Globus pallidus (tissue), 1 donor: ENCODE measurements at places on chromosomes 11 and 22.

GRCh38 chr11:121741351-121741760 is 288.6 kb upstream of the SORL1-AS1 start:
- peak; percentile 51 for DNase-seq

GRCh38 chr11:17846852-17847453 is 112.4 kb downstream of the KCNC1 start:
- DNase-seq, result no peak

GRCh38 chr11:1047595-1048156 is 11.2 kb upstream of the MUC6 start:
- DNase-seq, result no peak

- DNase-seq, result no peak
Observed at GRCh38 chr11:102793677-102794290, 4.2 kb downstream of the MMP1 start.

GRCh38 chr11:79205786-79206185 is 235.0 kb downstream of the TENM4 start:
- no peak for DNase-seq

GRCh38 chr22:40603088-40603605 is 33.4 kb downstream of the MRTFA start:
- DNase-seq, result no peak

GRCh38 chr22:35818897-35819296 is 101.2 kb downstream of the APOL5 start:
- no peak for DNase-seq

DNA sequence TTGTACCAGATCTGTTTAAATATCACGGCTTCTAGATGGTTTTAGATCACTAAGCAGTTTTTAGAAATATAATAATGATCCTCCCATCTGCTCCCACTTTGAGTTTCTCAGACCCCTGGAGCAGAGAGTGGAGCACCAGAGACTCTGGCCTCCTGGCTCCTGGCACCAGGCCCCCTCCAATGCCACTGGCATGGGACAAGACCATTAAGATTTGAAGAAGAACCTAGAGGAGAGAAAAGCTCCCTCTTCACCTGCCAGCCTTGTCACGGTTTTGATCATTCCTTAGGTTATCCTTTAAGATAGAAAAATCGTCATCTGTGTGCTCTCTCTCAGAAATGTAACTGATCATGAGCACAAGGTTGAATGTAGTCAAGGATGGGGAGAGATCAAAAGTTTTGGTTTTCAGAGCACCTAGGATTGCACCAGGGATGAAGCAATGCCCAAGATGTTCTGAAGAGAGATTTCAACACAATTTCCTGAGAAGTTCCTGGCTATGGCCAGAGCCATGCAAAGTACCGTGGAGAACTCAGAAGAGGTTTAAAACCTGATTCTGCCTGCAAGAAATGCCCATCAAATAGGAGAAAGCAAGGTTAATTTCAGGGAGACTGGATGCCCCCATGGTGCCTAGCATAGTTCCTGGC is 22.2 kb downstream of the IL10RA start:
- no peak for DNase-seq

GRCh38 chr11:11860103-11860979 is 18.6 kb downstream of the USP47 start:
- no peak for DNase-seq

DNA sequence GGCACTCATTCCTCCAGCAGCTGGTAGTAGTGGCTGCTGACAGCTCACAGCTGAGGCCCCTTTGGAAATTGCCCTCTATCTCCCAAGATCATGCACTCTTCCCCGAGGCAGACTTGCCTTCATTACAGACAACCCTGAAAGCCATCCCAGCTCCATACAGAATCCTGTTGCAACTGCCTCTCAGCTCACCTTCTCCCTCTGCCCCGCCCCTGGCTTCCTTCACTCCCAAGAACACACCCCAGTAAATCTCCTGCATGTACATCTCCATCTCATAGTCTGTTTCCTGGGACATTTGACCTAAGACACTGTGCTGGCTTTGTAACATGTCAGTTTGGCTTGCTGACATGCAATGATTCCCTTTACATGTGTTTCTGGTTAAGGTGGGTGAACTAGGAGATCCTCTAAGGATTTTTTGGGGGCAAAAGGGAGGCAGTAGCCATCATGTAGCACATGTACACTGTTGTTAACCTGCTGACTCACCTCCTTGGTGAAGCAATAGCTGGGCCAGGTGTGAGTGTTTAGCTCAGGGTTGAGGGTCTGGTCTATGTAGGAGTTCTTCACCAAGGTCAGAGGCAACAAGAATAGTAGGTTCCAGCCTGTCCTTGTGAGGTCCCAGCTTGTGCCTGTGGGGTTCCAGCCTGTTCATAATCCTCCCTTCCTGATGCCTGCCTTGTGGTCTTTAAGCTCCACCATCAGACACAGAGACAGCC is 179.6 kb downstream of the CSNK2A3 start:
- no peak for DNase-seq

GRCh38 chr11:10455637-10456487 is 798 bp downstream of the AMPD3 start:
- peak; percentile 60 for DNase-seq

DNA sequence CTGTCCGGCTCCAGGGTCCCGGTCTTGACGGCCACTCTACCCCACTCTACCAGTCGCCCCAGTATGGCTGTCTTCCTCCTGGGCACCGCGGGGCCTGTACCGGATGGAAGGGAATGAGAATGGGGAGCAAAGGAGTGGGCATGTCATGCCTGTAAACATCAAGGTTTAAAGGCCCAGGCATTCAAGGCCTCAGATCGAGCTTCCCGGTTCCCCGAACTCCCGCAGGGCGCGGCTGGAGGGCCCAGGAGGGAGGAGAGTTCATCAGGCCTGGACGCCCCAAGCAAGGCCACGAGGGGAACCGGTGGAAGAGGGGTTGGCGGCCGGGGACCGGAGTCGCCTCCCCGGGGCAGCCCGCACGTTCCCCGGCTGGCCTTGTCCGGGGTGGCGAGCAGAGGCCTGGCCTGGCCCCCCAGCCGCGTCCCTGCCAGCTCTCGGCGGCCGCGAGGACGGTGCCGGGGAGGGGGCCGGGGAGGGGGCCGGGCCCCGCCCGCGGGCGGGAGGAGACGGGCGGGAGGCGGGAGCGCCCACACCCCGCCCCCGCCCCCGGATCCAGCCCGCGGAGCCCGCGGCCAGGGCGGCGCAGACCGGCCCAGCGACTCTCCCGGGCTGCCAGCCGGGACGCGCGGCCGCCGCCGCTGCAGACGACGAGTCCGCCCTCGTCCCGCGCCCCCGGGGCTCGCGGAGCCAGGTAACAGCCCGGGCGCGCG is at the start of gene CDC42EP1:
Gene CDC42EP1, plus strand, starts transcription at position 580 of the 707 bp plus-strand sequence. CDS start 5,870 bp downstream, outside the sequence.
- peak; percentile 81 for DNase-seq

- no peak for DNase-seq
Observed at GRCh38 chr11:71169313-71169712, 83.1 kb downstream of the SHANK2 start.

GRCh38 chr22:47366026-47366767 is 603.7 kb downstream of the TBC1D22A start:
- no peak for DNase-seq

DNA sequence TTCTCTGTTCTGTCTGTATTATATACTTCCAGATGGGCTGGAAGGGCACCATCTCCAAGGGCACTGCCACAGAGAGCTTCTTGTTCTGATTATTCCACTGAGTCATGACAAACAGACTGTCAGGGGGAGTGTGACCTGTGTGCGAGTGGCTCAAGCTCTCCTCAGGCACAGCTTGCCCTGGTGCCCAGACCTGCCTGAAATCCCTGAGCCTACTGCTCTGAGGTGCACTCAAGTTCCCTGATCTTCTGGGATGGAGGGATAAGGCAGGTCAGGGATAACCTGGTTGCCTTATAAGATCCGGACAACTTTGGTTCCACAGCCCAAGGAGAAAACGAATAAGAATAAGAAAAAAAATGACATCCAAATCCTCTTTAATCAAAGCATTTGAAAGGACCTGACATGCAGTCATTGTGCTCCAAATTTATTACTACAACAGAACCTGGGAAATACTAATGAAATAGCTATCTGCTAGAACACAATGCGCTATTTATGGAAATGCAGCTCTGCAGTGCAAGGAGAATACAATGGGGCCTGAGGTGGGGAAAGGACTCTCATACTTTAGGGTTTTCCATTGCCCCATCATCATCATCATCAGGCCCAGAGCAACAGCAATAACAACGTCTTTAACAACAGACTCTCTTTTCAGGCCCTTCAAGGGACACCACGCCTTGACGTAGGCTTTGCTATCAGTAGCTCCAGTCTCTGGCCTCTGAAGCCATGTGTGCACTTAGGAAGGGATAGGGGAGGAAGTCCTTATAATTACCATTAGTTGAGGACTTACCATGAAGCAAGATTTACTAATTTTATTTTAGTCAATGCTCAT is 217.1 kb upstream of the KIRREL3 start:
- no peak for DNase-seq

DNA sequence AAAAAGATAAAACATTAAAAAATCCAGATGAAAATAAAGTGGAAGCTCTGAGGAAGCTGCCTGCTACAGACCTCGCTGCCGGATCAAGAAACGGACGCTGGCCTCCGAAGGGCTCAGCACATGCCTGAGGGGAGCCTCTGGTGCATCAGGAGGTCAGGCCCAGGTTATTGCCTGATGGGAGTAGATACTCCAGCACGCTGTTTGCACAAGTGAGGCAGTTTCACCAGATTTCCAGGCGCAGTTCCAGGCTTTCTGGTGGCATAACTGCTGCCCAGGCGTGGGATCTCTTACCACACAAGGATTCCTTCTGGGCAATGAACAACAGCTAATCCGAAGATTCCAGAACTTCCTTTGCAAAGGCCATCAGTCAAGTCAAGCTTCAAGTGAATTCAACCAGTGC is 154.2 kb downstream of the MPPED1 start:
- DNase-seq, result no peak

DNA sequence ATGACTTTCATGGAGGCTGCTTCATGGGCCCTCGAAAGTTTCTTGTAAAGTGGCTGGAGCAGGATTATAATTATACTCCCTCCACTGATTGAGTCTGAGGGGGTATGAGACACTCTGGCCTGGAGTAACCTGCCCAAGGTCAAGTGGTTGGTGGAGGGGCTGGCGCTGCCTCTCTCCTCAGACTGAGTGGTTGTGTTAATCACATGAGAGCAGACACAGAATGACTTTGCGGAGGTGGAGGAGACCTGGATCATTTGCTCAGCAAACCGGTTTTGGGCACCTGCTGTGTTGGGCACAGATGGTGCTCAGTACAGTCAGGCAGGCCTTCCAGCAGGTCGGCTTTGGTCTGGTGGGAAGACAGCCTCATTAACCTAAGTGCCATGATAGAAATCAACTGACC is 11.8 kb downstream of the BCR start:
- DNase-seq, result no peak

DNA sequence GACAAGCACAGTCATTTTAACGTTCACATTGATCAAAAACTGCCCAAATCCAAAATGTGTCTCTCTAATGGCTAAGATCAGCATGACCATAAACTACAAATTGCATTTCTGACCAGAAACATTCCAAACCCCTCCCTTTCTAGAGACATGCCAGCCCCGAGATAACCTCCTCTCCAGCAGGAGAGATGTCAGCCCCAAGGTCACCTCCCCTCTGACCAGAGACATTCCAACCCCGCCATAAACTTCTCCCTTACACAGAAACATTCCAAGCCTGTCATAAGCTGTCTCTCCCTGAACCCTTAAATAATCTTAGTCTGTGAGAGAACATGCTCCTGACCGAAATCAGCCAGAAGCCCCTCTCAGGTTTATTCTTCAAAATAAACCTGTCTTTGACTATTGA is 6.6 kb upstream of the EXT2 start:
- no peak for DNase-seq

DNA sequence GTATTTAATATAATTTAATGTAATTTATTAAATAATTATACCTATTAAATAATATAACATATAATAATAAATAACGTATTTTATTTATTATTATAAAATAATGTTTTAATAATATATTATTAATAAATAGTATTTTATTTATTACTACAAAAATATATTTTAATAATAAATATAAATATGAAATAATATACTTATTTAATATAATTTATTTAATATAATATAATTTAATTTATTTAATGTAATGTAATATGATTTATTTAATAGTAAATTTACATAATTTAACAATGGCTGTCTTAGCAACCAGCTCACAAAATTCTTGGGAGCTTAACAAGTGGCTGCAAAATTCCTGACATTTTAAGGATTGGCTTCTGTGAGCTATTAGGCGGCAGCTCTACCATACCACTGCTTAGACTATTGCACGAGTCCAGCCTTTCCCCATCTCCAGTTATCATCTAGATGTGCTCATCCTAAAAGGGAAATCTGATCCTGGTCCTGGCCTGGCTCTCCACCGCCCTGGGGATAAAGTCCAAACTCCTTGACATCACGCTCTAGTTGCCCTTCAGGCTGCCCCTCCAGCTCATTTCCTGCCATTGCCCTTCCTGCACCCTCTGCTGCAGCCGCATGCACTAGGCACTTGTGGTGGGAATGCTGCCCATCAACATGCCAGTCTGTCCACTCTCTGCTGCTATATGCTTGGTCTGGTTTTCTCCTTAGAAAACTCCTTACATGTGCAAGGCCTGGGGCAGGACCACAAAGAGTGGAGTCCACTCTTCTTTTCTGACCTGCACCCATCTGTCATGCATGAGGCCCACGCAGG is 9.8 kb downstream of the MMP20 start:
- no peak for DNase-seq

DNA sequence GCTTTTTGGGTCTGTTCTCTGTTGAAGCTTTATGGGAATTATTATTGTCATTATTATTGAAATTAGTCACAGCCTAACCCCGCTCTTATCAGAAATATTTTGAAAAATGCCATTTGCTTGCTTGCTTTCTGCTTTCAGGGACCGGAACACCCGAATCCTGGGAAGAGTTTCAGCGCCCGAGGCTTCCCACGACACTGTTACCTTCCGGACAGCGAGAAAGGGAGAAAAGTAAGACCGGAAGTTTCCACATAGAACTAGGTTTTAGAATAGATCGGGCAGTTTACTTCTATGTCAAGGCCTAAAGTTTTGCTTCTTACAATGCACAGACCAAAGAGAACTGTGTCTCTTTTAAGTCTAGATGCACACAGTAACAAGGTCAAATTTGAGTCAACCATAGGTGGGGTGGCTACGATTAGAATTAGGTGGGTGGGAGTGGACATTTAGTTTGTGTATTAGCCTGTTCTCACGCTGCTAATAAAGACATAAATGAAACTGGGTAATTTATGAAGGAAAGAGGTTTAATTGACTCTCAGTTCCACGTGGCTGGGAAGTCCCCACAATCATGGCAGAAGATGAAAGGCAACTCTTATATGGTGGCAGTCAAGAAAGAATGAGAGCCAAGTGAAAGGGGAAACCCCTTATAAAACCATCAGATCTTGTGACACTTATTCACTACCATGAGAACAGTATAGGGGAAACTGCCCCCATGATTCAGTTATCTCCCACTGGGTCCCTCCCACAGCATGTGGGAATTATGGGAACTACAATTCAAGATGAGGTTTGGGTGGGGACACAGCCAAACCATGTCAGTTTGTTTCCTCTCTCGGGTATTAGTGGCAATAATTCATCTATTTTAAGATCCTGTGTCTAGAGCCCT is 12.9 kb downstream of the MPEG1 start:
- no peak for DNase-seq

- no peak for DNase-seq
Observed at GRCh38 chr11:96680211-96681018, 290.6 kb downstream of the JRKL start.

DNA sequence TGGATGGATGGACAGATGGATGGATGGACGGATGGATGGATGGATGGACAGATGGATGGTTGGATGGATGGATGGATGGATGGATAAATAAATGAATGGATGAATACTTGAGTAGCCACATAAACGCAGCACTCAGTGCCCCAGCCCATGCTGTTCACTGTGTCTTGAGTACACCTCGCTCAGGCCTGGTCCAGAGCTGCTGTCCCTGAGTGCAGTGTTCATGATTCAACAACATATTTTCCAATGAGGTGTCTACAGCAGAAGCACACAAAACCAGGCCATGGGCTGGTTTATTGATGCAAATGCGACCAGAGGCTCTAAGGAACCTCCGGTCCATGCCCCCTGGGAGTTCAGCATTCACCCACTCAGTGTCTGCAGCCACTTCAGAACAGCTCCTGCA is 584.3 kb downstream of the BRD1 start:
- no peak for DNase-seq
